Hematopoietic multipotent progenitor cell (in vitro differentiated cells): ENCODE measurements at places on chromosomes 5 and 9. TPM values are rescaled to one million over a fixed set of nuclear protein-coding genes. Genes with fewer than 3 reads are reported as not detected.

DNA sequence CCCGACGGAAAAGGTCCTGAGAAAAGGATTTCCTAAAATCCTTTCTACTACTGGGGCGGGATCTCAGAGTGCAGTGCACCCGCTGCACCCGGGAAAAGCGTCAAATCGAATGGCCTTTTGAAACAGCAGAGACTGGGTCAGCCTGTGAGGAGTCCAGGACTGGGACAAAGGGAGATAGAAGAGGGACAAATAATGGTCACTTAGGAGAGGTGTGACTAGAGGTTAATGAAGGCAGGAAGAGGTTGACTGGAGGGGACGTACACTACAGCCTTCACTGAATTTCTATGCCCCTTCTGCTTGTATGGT is 1.5 kb downstream of the PLPPR1 start:
- DNase-seq, result no peak

GRCh38 chr5:156120777-156121176 is 206.2 kb upstream of the SGCD start:
- no peak for DNase-seq

- DNase-seq, result no peak
These were observed 60.0 kb downstream of the RAB14 start for GRCh38 chr9:121141706-121142105.

DNA sequence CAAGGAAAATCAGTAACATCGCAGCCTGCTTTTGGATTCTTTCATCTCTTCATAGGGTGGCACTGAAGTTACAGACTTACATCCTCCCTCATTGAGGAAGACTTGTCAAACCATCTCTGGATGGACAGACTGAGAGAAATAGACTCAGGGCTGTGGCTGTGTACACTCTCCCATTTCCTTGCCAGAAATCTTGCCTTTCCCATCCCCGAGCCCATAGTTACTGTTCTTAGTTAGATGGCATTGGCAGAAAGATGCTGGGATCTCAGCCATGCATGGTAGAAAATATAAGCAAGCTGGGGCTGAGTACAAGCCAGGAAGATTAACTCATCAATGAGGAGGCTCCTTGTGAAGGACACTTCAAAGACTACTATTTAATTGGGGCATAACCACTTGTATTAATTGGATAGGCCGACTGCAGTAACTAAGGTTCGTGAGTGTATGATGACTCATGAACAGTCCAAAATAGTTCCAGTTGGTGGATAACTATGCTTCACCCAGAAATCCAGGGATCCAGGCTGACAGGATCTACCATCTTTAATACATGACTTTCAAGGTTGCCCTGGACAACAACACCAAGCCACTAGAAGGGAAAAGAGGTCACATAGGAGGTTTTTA is 137.9 kb downstream of the TMEM38B start:
- no peak for DNase-seq

GRCh38 chr5:111854186-111854585 is 97.2 kb upstream of the NREP start:
- DNase-seq, result no peak

- no peak for DNase-seq
These were observed 51.0 kb downstream of the FKTN start for GRCh38 chr9:105608721-105609598.

DNA sequence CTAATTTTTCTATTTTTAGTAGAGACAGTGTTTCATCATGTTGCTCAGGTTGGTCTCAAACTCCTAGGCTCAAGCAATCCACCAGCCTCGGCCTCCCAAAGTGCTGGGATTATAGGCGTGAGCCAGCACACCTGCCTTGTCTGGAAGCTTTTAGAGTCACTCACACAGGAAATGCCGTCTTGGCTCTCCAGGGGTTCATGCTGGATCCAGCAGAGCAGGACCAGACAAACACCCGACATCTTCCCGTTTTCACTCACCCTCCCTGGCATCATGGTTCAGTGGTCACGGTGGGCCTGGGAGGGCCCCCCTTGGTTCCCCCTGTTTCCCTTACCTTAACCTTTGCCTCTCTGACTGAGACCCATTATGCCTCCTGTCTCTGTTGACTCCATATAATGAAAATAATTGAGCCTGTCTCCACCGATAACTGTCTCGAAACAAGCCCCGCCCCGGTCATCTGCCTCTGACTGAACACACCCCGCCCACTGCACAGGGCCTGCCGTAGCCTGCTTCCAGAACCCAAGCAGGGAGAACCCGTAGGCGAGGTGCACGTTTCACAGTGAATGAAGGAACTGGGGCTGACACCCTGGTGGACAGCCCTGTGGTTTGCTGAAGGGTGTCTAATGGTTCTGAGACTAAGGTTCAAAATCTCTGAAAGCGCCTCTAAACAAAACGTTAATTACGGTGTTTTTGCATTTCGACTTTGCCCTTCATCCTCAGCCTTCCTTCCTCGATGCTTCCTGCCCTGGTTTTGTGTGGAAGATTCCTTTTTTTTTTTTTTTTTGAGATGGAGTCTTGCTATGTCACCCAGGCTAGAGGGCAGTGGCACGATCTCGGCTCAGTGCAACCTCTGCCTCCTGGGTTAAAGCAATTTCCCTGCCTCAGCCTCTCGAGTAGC is 39.7 kb upstream of the SPRY4 start:
- no peak for DNase-seq

DNA sequence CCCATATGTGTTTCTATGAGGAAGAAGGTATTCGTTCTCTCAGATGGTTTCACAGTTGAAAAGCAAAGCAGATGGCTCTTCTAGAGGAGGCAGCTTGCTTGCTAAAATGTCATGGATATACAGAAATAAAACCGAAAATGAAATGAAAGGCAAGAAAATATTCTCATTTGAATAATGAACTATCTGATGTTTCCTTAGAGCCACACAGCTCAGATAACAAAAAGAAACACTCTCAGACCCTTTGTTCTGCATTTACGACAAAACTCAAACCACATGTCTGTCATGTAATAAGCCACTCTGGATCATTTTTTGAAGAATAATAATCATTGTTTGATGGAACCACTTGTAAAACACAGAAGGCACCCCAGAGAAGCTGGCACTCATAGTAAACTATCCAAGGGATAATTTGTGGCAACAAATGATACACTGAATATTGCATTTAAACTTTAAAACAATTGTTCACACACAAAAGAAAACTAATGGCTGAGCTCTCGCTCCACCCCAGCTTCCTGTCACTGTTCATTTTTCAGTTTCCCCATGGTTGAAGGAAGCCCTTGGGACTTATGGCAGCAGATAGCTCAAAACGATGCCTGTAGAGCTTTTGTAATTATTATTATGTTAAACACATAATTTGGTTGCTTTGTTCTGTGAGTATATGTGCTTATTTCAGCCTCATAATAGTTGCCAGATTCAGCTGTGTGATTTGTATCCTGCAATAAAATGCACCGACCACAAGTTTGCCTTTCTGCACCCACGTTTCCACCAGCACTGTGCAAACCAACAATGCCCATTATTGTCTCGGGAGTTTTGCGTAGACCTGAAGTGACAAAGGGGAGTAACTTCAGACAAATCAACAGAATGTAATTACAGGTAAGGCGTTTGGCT is 256.0 kb downstream of the TMEM167A start:
- peak; percentile 10 for DNase-seq

DNA sequence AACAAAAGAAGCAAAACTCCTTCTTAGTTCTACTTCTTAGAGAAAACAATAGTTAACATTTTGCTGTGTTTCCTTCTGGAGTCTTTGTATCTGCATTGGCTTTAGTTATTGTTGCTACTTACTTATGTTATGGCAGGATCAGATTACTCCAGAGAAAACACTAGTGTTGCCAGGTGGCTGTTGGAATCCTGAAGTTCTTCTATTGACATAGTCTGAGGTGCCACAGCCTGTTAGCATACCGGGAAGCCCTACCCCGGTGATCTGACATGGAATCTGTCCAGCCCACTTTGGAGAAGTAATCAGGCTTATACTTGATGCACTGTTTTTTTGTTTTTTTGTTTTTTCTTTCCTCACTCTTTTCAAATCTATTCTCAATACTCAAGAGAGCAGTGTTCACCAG is 68.5 kb upstream of the CEP78 start:
- DNase-seq, result no peak

DNA sequence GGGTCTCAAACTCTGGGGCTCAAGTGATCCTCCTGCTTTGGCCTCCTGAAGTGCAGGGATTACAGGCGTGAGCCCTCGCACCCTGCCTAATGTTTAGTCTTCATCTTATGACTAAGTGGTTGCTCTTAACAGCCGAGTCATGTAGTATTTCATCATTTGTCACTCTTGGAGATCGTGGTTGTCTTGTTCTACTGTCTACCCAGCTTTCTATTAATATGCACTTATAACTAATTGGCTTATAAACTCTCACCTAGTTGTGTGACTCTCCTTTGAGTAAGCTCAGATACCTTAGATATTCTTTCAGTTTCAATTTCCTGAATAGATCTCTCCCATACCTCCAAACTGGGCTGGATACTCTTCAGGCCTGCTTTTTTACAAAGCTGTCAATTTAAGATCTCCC is 19.9 kb downstream of the SLC44A1 start:
- no peak for DNase-seq

- DNase-seq, result no peak
These were observed 41.8 kb upstream of the S1PR3 start for GRCh38 chr9:88949425-88949824.

DNA sequence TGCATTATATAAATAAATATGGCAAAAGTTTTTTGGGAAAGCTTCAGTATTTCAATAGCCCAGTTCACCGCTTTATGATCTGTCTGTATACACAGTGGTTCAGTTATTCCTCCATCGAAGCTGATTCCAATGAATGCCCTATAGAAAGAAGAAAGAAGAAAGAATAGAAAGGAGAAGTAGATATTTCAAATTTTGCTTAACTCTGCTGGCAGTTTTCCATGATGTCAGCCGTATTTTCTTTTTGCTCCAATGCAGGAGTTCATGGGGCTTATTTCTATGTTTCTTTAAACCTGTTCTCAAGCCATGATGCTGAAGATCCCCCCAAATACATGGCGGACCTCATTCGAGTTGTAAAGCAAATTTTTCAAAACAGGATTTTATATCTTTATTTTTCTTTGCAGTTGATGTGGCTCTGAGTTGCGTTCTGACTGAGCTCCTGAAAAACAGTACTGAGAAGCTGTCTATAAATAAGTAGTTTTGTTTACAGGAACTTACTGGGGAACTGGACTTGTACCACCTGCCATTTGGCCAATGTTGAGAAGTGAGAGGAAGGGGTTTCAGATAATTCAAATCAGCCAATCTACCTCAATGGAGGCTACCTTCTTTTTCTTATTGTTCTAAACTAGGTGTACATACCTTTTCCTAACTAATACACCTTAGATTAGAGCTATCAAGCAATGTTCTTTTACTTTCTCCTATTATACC is 418.5 kb upstream of the MEF2C start:
- no peak for DNase-seq

DNA sequence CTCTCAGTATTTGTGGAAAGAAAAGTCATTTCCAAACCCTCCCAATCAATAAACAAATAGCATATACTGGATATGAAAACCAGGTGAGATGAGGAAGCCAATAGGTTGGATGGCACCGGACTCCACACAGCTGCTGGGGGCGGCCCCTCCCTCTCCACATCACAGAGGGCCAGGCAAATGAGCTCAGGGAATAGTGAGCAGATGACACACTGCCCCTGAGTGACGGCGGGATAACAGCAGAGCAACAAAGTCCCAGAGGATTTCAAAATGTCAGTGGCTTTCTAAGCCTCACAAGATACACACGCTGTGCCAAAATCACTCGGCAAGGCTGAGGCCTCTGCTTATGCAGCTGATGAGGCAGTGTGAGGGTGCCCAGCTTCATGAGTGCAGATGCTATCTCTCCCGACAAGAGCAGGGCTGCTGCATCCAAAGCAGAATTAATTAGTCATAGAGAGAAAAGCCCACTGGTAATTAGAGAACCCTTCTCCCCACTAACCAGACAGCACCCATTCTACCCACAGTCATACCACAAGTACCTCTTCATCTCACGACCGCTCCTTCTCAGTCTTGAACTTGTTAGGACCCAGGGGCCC is 235.0 kb upstream of the NFIL3 start:
- DNase-seq, result no peak

- no peak for DNase-seq
These were observed 76.2 kb downstream of the C7 start for GRCh38 chr5:40985501-40985900.

DNA sequence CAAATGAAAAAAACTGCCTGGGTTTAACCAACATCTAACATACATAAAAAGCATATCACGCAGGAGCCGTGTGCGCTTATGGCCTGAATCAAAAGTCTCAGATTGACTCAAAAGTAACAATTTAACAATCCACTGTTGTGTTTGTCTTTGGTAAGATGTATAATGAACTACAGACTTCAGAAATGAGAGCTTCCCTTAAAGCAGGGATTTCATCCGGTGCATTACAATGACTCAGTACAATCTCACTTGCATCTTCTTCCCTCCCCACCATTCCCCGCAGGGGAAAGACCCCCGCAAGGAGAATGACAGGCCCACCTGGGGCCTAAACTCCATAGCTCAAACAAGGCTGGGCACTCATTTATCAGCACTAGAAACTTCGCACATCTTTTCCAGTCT is 1.4 kb downstream of the ZFR start:
- DNase-seq, result peak; percentile 29

DNA sequence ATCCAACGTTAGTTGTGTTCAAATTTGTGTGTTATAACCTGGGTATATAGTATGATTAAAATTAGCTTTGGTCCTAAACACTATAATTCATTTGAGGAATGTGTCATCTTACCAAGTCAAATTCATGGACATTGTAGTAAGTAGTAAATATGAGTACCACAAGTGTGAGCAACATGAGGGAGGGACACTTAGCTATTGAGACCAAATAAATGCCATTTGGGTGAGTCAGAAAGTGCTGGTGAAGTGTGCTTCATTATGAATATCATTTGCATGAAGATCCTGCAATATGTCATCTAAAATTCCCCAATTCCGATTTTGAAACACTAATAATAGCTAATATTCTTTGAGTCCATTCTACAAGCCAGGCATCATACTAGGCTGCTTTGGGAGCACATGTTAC is 336.7 kb upstream of the KIF2A start:
- no peak for DNase-seq

DNA sequence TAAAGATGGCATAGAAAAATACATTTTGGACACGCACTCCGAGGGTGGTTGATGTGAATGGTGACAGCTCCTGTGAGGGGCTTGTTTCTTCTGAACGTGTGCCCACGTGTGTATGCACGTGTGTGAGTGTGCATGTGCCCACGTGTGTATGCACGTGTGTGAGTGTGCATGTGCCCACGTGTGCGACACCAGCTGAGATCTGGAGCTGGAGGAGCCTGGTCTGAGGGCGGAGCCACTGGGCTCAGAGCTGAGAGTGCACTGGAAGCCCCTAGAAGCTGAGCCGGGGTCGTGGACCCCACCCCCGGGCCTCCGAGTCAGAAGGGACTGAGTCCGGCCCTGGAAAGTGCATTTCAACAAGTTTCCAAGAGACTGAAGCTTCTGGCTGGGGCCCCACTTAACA is 282.5 kb upstream of the IRX4 start:
- DNase-seq, result no peak

DNA sequence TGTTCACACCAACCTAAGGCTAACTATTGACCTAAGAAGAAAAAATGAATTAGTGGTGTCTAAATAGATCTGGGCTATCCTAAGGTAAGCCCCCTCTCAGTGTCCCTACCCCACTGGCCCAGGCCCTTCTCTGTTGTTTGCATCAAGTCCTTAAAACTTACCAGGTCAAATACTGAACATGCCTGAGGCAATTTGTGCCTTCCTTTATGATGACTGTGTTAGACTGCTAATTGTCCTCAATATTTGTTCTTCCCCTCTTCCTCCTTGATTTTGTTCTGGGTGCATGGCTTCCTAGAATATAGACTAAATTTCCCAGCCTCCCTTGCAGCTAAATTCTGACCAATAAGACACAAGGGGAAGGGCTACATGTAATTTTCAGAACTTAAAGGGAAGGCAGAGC is 199.9 kb downstream of the ADAMTS12 start:
- no peak for DNase-seq

The IL9 gene
- total RNA-seq, result not detected

The WDR38 gene
- total RNA-seq, result not detected

The SLCO4C1 gene
- total RNA-seq, result under 0.01 TPM
